ENCODE measurements at places on chromosomes 2 and 18. TPM values are rescaled to one million over a fixed set of nuclear protein-coding genes. Genes with fewer than 3 reads are reported as not detected.
A peak's percentile ranks its signal among the peaks of the same experiment; 100 is the strongest.

Gene DUSP19
- 6.2 TPM for total RNA-seq

Gene MC5R
- total RNA-seq: not detected

Gene C2orf80
- total RNA-seq: not detected

Gene CDK15
- total RNA-seq: not detected

Gene LINC00305
- not detected for total RNA-seq

Gene SH3YL1
- total RNA-seq: 84.7 TPM

Gene ERFE
- 18.3 TPM for total RNA-seq

Gene OTOS
- total RNA-seq: not detected

Gene DSC1
- total RNA-seq: 0.09 TPM

Gene UGT1A4
- total RNA-seq: 73.6 TPM

DNA sequence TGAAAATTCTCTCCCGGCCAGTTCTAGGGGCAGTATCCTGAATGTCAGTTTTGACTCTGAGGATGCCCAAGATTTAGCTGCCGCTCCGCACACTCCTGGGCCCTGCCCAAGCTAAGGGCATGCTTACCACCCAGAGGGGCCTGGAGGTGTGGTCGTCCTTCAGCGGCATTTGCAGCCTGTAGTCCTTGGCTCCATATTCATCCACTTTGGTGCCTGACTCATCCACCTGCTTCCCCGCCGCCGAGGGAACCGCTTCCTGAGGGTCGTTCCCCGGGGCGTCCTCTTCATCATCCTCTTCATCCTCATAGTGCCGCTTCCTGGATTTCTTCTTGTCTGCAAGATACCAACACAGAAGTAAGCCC, 577 bp downstream of the ERCC3 start:
- H3K4me1 ChIP-seq: peaks cover 16% of the 10 kb centered on the region
- peak overlapping the region; percentile 68 for H3K27ac ChIP-seq
- peak overlapping the region; percentile 72 for H3K4me3 ChIP-seq
- no peak for DNase-seq
- no peaks in the 10 kb centered on the region for H3K27me3 ChIP-seq
- peaks cover 35% of the 10 kb centered on the region for H3K36me3 ChIP-seq

DNA sequence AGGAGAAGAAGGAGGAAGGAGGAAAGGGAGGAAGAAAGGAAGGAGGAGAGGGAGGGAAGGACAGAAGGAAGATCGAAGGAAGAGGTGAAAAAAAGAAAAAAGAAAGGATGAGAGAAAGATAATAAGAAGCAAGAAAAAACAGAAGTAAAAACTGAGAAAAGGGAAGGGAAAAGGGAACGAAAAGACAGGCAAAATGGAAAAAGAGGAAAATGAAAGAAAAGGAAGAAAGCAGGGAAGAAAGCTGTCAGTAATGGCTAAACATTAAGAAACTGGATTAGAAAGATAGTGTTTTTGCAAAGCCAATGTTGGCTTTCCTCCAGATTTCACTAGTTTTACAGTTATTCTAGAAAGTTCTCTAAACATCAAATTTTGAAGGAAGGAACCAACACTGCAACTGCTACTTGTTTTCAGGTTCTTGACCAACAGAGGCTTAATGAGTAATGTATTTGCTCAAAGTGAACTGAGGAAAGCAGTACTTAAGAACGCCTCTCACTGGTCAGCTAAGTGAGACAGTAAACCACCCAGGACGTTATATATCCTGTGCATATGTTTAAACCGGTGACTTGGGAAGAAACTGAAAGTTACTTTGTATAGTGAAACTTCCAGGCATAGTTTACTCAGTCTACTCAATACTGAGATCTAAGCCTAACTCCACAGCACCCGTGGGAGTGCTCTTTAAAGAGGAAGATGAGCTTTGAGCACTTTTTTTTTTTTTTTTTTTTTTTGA, 286.2 kb upstream of the TRIB2 start:
- no peaks in the 10 kb centered on the region for H3K36me3 ChIP-seq
- no peak overlapping the region for H3K27ac ChIP-seq
- no peaks in the 10 kb centered on the region for H3K27me3 ChIP-seq
- H3K4me3 ChIP-seq: no peak overlapping the region
- no peaks in the 10 kb centered on the region for H3K4me1 ChIP-seq

- DNase-seq: no peak
- H3K36me3 ChIP-seq: no peaks in the 10 kb centered on the region
- no peak overlapping the region for H3K27ac ChIP-seq
- H3K27me3 ChIP-seq: peaks cover 98% of the 10 kb centered on the region
Measured at GRCh38 chr2:240189686-240190085, 49.2 kb upstream of the OTOS start.

- no peak overlapping the region for H3K27ac ChIP-seq
- H3K4me3 ChIP-seq: no peak overlapping the region
- no peak for DNase-seq
- no peaks in the 10 kb centered on the region for H3K4me1 ChIP-seq
- H3K27me3 ChIP-seq: no peaks in the 10 kb centered on the region
- H3K36me3 ChIP-seq: no peaks in the 10 kb centered on the region
Measured at GRCh38 chr2:225233234-225233633, 166.3 kb upstream of the NYAP2 start.

DNA sequence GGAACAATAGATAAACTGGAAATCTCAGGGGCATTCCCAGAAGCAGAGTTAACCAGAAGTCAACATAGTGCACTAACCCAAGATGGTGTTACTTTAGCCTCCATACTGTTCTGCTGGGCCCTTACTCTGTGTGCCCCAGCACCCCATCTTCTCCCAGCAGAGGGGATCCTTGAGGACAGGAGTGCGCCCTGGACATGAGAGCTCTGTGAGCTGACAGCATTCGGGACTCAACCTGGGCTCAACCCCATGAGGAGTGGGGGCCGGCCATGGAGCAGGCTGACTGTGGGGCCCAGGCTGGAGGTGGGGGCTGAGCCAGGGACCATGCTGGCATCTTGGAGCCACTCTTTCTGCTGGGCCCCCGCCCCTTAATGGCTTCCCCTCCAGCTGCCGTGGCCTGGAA, 156.3 kb upstream of the HS6ST1 start:
- no peak for DNase-seq
- no peaks in the 10 kb centered on the region for H3K36me3 ChIP-seq
- no peak overlapping the region for H3K27ac ChIP-seq
- no peaks in the 10 kb centered on the region for H3K27me3 ChIP-seq

DNA sequence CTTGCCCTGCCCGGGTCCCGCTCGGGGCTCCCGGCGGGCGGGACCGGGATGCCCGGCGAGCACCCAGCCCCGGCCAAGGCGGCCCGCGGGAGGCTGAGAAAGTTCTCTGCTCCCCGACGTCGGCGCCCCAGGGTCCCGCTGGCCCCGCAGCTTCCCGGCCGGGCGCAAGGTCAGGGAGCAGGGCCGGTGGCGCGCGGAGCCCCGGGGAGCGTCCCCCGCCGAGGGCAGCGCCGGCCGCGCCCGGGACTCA, 331 bp downstream of the SERPINE2 start:
- peaks cover 20% of the 10 kb centered on the region for H3K4me1 ChIP-seq
- H3K27ac ChIP-seq: no peak overlapping the region
- no peak for DNase-seq
- H3K27me3 ChIP-seq: no peaks in the 10 kb centered on the region

- H3K36me3 ChIP-seq: no peaks in the 10 kb centered on the region
- DNase-seq: no peak
- H3K4me1 ChIP-seq: no peaks in the 10 kb centered on the region
- H3K27me3 ChIP-seq: peaks cover 24% of the 10 kb centered on the region
- H3K27ac ChIP-seq: no peak overlapping the region
Measured at GRCh38 chr2:29983308-29983707, 61.9 kb upstream of the ALK start.

DNA sequence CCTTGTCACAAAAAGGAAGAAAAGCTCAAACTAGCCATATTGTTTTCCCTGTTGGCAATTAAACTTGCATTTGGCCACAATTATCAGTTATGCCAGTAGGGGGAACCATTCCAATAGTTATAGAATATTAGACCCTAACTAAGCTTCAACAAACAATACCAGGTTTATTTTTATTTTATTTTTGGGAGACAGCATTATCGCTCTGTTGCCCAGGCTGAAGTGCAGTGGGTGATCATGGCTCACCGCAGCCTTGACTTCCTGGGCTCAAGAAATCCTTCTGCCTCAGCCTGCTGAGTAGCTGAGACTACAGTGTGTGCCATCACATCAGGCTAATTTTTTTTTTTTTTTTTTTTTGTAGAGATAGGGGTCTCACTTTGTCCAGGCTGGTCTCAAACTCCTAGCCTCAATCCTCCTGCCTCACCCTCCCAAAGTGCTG, 102.1 kb downstream of the ATAD2B start:
- no peaks in the 10 kb centered on the region for H3K36me3 ChIP-seq
- peak; percentile 17 for DNase-seq
- H3K4me1 ChIP-seq: peaks cover 18% of the 10 kb centered on the region
- no peak overlapping the region for H3K27ac ChIP-seq
- no peaks in the 10 kb centered on the region for H3K27me3 ChIP-seq

GRCh38 chr2:33392366-33392765, 84.1 kb upstream of the RASGRP3 start:
- H3K36me3 ChIP-seq: no peaks in the 10 kb centered on the region
- no peaks in the 10 kb centered on the region for H3K4me1 ChIP-seq
- no peak overlapping the region for H3K27ac ChIP-seq
- no peak for DNase-seq
- H3K27me3 ChIP-seq: no peaks in the 10 kb centered on the region

DNA sequence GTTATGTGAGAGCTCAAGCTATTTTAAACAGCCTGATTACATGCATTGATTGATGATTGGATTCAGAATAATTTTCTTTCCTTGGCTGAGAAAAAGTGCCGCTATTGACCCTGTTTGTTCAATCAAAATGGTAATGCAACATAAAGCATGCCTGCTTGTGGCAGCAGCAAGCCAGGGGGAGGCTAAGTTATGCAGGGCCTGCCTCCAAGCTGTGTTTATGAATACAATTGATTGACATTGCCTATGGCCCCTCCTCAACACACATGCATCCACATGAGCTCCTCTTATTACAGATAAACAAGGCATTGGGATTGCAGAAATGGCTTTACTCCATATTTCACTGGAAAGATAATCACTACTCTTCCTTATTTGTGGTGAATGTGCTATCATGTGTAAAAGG, 395.6 kb downstream of the TDRD15 start:
- no peak overlapping the region for H3K27ac ChIP-seq
- DNase-seq: no peak
- no peak overlapping the region for H3K4me3 ChIP-seq
- no peaks in the 10 kb centered on the region for H3K4me1 ChIP-seq

- no peak overlapping the region for H3K4me3 ChIP-seq
- H3K4me1 ChIP-seq: no peaks in the 10 kb centered on the region
- H3K36me3 ChIP-seq: no peaks in the 10 kb centered on the region
- H3K27ac ChIP-seq: no peak overlapping the region
Measured at GRCh38 chr2:207142461-207142860, 23.3 kb downstream of the KLF7 start.

- no peaks in the 10 kb centered on the region for H3K4me1 ChIP-seq
- no peak overlapping the region for H3K4me3 ChIP-seq
- H3K27me3 ChIP-seq: no peaks in the 10 kb centered on the region
Measured at GRCh38 chr2:106706283-106706682, 179.7 kb downstream of the ST6GAL2 start.

- H3K27ac ChIP-seq: no peak overlapping the region
- H3K4me3 ChIP-seq: no peak overlapping the region
- peak; percentile 39 for DNase-seq
- no peaks in the 10 kb centered on the region for H3K27me3 ChIP-seq
- H3K4me1 ChIP-seq: peaks cover 12% of the 10 kb centered on the region
Measured at GRCh38 chr2:9739531-9739964, 103.7 kb upstream of the TAF1B start.

GRCh38 chr2:32355976-32356680, 695 bp upstream of the BIRC6 start:
- peaks cover 12% of the 10 kb centered on the region for H3K4me1 ChIP-seq
- no peaks in the 10 kb centered on the region for H3K27me3 ChIP-seq
- peak overlapping the region; percentile 75 for H3K27ac ChIP-seq
- H3K4me3 ChIP-seq: peak overlapping the region; percentile 98
- peaks cover 5% of the 10 kb centered on the region for H3K36me3 ChIP-seq
- no peak for DNase-seq

DNA sequence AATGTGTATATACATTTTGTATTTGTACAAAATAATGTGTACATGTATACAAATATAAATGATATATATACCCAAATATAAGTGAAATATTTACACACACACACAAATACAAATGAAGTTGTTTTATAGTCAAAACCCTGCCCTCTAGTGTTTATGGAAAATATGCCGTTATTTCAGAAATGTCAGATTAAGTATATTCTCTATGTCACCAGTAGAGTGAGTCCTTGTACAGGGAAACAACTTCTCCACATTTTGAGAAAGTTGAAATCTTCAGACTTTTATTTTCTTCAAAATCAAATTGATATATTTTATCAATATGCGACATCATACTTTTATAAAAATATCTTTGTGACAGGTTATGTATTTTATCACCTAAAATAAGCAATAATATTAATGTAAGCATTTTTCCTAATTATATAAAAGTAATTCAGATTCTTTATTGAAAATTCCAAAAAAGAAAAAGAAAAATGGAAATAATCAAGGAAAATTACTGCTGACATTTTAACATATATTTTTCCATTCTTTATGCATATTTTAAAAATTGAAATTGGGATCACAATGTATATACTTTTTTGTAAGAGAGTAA, 22.4 kb downstream of the ARL6IP6 start:
- H3K27me3 ChIP-seq: no peaks in the 10 kb centered on the region
- DNase-seq: no peak
- no peak overlapping the region for H3K27ac ChIP-seq

GRCh38 chr2:128308889-128309279, 9.8 kb downstream of the HS6ST1 start:
- DNase-seq: no peak
- H3K27ac ChIP-seq: no peak overlapping the region
- no peaks in the 10 kb centered on the region for H3K36me3 ChIP-seq
- no peaks in the 10 kb centered on the region for H3K27me3 ChIP-seq

- no peak overlapping the region for H3K27ac ChIP-seq
- no peaks in the 10 kb centered on the region for H3K36me3 ChIP-seq
- H3K4me3 ChIP-seq: no peak overlapping the region
- DNase-seq: no peak
- no peaks in the 10 kb centered on the region for H3K4me1 ChIP-seq
Measured at GRCh38 chr2:143594161-143594560, 464.9 kb downstream of the ARHGAP15 start.

DNA sequence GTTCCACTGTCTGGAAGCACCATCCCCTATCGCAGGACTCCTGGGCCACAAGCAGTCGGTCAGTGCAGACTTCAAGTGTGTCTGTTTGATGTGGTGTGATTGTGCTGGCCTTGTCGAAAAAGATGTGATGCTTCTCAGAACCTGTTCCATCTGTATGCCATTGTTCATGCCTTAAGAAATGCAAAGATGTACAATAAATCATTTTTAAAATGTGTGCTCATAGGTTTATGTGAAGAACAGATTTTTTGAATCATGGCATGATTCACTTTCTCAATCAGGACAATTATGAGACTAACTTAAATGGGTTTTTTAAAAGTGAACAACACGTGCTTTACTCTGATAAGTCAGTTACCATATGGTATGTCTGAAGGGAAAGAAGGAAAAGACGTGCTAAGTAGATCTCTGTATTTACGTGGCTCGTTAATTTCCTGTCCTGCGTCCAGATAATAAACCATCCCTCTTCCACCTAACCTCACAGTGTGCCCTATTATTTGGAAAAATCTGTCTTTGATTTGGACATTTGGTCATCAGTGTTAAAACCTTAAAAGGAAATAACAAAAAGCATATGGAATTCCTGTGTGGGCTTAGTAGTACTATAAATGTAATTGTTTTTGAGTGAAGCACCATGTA, 54.9 kb downstream of the PRKRA start:
- H3K4me3 ChIP-seq: no peak overlapping the region
- H3K36me3 ChIP-seq: no peaks in the 10 kb centered on the region
- DNase-seq: no peak
- no peaks in the 10 kb centered on the region for H3K27me3 ChIP-seq
- H3K27ac ChIP-seq: no peak overlapping the region
- H3K4me1 ChIP-seq: no peaks in the 10 kb centered on the region
